Activated naive CD4-positive, alpha-beta T cell treated with anti-CD3 and anti-CD28 coated beads, Interleukin-2, amount 50 U/mL, for 72 hours (primary cell): ENCODE measurements at places on chromosomes 7 and 10. TPM values are rescaled to one million over a fixed set of nuclear protein-coding genes. Genes with fewer than 3 reads are reported as not detected.

- no peak for DNase-seq
These were observed 202.8 kb upstream of the NOBOX start for GRCh38 chr7:144606261-144606660.

Gene HOXA10
- not detected for total RNA-seq

Gene SVIL
- total RNA-seq = 7.4 TPM

DNA sequence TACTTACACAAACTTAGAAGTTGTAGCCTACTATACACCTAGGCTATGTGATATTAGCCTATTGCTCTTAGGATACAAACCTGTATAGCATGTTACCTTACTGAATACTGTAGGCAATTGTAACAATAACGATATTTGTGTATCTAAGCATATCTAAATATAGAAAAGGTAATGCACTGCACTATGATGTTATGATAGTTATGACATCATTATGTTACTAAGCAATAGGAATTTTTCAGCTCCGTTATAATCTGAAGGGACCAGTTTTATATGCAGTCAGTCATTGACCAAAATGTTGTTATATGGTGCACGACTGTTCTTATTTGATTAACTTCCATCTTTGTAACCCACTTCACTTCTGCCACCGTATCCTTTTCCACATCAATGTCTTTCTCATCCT is 62.0 kb downstream of the CCSER2 start:
- no peak for DNase-seq

DNA sequence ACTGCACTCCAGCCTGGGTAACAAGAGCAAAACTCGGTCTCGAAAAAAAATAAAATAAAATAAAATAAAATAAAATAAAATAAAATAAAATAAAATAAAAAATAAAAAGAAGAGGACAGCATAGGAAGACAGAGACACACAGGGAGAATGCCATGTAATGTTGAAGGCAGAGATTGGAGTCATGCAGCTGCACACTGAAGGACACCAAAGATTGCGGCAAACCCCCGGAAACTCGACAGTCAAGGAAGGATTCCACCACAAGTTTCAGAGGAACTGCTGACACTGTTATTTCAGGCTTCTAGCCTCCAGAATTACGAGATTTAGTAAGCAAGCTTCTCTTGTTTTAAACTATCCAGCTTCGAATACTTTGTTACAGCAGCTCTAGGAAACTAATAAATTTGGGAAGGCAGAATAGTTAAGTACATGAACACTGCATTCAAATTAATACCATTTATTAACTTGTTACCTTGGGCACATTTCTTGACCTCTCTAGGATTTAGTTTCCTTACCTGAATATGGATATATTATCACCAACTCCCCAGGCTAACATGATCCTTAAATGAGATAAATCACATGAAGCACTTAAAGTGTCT is 9.5 kb downstream of the CPED1 start:
- no peak for DNase-seq

- no peak for DNase-seq
These were observed 3.7 kb upstream of the HNRNPH3 start for GRCh38 chr10:68327889-68328786.

- DNase-seq = peak; percentile 9
These were observed 746 bp downstream of the ARL5B start for GRCh38 chr10:18659819-18660535.

- DNase-seq = no peak
These were observed 1135.4 kb downstream of the XPNPEP1 start for GRCh38 chr10:108787932-108788331.
